T-cell (primary cell): ENCODE measurements at places on chromosomes 2 and 18.

DNA sequence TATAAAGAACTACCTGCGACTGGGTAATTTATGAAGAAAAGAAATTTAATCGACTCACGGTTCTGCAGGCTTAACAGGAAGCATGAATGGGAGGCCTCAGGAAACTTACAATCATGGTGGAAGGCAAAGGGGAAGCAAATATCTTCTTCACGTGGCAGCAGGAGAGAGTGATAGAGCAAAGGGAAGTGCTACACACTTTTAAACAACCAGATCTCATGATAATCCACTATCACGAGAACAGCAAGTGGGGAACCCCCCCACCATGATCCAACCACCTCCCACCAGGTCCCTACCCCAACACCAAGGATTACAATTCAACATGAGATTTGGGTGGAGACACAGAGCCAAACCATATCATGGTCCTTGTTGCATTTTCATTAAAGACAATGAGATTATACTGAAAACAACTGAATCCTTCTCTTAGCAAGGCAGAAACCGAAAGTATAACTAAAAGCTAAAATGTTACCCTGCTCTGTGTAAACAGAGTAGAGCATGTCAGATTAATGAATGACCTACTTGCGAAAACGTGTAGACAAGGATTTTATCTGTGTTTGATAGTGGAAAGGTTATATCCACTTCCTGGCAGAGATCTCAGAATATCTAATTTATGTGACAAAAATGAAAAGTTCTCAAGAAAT is 60.1 kb upstream of the RBBP8 start:
- no peak for DNase-seq

DNA sequence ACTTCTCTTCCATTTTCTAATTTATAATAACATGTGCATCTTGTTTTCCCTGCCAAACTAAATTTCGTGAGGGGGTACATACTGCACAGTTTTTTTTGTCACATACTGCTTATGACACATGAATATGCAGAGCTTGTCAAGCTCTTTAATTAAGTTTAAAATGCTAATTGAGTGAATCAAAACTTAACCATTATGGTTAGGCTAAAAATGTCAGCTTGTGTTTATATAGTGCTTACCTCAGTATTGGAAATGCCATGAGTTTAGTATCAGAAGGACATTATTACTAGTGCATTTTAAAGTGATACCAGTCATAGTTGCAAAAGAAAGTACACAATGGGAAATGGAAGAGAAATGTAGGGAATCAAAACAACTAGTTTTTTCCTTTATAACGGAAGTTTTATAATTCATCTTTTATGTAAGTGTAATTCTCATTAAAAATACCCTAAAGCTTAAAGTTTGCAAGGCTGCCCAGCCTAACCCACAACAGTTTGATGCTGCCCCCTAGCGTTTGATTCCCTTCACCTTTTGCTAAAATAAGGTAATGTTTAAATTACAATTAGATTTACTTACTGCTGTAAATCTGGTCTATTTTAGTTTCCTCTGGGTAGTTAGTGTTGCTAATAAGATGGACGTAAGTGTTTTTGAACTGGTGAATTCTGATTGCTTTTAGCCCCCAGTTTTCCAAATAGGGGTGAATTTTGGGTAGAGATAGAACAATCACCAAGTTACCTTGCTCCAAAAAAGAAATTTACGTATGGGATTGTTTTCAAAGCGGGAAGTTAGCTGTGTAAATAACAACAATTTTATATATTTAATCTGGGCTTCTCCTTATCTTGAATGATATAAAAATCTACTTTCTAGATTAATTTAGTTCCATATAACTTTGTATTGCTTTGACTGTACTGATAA is 3.2 kb downstream of the SLC39A10 start:
- peak; percentile 50 for DNase-seq

DNA sequence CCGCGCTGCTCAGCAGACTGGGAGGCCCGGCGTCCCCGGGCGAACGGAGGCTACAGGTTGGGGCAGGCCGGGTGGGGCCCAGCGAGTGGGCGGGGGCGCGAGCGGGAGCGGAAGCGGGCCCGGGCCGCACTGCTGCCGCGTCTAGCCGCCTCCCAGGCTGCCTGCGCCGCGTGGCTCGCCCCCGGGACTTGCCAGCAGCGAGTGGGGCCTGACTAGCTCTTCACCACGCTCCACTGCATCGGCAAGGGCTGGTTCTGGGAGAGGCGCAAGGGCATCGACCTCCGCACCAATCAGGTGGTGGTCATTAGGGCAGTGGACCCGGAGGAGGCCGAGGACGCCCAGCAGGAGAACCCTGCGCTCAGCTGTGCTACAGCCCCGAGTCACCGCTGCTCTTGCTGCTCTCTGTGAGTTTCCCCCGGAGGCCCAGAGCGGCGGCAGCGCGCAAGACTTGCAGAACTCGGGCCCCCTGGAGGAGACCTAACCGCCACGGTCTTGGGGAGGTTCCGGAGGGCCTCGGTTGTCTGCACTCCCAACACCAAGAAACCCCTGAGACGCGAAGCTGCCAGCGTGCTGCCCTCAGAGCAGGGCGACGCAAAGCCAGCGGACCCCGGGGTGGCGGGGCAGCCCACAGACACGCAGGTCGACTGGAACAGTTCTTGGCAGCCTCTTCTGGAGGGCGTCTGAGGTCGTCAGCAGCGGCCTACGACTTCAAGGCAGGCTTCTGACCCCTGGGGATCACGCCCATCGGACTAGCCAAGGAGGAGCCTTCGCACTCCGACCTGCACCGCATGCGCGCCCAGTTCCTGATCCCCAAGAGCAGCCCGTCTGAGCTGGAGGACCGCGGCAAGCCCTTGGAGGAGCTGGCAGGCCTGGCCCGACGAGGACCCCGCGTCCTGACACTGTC is 27.2 kb upstream of the PTPN2 start:
- DNase-seq, result peak; percentile 34

DNA sequence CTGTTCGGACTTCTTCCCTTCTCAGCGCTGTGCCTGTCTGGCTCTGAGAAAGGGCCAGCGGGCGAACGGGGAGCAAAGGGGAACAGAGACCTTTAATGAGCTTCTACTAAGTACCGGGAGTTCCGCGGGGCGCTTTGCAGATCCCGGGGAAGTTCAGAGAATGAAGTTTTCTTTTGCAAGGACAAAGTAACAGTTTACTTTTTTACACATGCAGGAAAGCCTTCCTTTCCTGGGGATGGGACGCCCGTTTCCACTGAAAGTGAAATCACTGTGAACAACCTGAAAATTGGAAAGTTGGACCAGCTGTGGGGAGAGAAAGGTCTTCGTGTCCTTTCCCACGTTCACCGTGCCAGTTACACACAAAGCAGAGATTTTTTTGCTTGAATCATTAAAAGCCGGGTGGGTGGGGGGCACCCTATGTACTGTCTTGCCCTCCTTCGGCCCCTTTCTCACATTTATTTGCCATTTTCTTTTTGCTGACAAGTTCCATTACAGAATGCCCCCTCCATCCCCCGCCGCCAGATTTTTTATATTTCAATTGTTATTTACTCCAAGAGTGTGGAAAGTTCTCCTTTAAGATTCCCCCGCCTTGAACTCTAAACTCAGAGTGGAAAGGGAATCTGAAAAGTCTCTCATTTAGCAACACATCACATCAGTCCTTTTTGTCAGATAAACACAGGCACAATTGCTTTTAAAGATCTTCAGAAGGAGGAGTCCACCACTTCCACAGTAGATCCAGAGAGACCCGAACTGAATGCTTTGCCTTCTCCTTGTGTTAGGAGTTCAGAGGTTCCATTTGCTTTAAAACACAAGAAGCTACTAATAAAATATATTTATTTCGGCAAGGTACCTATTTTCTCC is 1.1 kb upstream of the FN1 start:
- DNase-seq, result peak; percentile 1

DNA sequence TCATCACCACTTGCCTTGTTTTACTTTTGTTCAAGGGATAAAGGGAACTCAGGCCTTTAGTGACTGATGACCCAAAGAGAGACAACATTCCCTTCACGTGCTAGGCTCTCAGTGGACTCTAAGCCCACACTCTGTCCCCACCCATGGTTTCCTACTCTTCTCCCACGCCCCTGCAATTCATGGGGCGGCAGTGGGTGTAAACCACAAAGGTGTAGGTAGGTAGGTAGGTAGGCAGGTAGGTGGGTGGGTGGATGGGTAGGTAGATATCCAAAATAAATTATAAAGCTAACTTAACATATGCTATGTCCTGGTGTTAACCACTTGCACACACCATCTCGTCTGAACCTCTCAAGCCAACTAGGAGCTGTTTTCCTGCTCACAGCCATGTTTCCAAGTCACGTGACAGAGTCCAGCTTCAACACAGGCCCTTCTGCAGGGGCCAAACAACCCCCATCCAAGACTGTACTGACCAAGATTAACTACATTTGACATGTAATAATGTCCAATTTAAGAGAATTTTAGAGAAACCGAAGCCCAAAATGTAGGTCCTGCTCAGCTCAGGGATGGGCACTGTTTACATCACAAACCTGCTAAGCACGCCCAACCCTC is 33.7 kb downstream of the DNMT3A start:
- DNase-seq, result no peak

GRCh38 chr2:125313806-125314205 is 1288.7 kb downstream of the CNTNAP5 start:
- no peak for DNase-seq

DNA sequence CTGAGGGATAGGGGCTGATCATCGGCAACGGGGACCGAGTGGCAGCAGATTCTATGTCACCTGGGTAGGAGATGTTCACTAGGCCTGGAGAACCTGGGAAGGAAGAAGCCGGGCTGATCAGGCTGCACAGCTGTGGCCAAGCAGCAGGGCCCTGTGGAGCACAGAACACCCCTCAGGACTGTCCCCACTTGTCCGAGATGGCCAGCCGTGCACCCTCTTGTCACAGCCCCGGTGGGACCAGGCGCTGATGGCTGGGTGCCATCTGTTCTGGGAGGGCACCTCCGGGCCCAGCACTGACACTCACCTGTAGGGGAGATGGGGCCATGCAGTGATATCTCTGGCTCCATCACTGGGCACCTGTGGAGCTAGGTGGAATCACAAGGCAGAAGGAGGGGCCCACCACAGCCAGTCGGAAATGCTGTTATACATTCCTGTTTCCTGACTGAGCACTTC is 217.9 kb upstream of the RAB6C start:
- no peak for DNase-seq

DNA sequence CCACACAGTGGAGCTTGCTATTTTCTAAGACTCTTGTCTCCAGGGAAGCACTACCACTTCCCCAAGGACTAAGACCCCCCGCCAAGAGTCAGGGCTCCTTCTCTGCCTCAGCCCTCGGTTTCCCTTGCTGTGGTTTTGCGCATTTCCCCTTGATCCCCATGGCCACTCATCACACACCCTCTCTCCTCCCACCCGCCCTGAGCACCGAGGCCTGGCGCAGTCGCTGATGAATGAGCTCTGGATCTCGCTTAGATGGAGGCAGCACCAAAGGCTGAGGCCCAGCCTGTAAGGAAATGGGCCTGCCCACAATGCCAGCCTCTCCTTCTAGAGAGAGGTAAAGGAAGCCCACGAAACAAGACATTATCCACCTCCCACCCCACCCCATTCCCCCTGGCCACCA is 96.9 kb downstream of the TNS1 start:
- no peak for DNase-seq

DNA sequence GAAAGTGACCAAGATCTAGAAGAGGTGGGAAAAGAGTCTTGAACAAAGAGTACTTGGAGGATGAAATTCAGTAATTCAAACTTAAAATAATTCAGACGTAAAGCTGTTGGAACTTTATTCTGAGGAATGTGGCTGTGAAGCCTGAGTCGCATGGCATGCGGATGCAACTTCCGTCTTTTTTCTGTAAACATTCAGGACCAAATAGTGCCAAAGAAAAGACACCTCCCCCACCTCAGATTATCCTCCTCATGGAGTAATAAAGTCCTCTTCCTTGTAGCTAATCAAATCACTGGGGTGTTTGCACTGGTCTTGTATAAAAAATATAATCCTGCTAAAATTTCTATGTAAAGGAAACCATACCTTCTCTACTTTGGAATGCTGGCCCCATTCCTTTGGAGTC is 790.4 kb downstream of the TSN start:
- DNase-seq, result no peak

GRCh38 chr2:38557981-38558380 is 44.7 kb downstream of the HNRNPLL start:
- DNase-seq, result no peak

DNA sequence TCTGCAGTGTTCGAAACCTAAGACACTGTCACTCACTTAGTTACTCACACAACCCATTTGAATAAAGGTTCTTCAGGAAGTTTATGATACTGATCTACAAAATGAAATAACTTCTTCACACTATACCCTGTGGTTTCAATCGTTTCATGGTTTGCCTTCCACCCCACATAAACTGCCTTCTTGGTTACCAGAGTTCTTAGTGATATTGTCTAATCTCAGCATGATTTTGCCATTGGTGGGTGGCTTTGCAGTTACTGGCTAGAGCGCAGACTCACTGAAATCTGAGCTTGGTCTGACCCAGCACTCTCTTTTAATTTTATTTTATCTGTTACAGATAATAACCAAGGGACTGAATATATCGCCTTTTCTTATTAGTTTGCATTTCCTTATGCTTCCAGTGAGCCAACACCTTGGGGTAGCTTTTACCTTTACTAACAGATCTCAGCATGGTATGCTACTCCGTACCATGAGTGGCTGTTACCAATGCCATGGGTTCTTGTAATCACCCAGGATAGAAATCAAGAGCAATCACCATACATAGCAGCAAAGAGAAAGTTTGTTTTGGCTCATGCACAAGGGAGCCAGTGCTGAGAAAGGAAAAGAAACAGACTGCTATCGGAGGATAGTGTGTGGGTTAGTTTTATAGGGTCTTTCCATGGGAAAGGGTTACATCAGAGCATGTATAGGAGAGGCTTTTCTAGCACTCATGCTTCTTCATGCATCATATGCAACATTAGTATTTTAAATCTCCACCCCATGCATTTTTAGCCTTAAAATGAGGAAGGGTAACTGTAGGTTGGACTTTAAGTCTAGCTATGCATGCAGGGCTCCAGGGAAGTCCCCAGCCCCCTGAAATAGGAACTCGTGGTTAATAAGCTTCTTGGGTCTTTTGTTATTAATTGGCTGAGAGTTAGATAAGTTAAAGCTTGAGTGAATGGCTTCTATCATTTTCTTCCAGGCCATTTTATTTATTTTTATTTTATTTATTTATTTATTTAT is 33.3 kb downstream of the ANXA4 start:
- DNase-seq, result no peak

DNA sequence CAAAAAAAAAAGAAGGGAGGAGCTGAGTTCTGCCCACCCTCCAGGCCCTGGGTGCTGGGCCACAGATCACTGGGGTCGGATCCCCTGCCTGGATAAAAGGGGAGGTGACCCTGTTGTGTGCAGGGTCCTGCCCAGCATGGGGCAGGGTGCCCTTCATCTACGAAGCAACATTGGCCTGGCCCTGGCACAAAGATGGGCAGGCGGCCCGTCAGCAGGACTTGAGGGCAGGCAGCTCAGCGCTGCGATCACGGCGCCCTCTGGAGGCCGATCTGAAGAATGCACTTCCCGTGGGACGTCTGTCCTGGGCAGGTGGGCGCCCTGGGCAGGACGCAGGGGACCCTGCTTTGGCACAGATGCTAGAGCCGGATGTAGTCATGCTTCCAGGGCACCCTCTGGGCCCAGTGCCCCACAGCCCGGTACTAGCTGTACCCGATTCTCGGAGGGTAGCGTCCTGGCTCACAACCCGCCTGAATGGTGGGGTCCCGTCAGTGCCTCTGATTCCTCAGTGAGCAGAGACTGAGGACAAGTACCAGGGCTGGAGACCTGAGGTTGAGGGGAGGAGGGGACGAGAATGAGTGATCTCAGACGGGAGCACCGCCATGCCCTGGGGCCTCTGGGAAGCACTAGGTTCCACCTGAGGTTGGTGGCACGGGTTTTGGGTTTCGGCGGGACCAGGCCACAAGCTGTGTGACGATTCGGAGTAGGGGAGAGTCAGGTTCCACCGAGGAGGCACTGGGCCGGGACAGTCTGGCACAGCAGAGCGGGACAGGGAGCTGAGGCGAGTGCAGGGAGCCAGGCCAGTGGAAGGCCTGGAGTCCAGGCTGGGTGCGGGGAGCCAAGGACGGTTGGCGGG is 18.0 kb downstream of the ARID5A start:
- DNase-seq, result peak; percentile 59
